CMK (cell line): ENCODE measurements at places on chromosomes 4 and X.

- DNase-seq, result no peak
These were observed 167.3 kb downstream of the SLIT2 start for GRCh38 chr4:20418861-20419451.

DNA sequence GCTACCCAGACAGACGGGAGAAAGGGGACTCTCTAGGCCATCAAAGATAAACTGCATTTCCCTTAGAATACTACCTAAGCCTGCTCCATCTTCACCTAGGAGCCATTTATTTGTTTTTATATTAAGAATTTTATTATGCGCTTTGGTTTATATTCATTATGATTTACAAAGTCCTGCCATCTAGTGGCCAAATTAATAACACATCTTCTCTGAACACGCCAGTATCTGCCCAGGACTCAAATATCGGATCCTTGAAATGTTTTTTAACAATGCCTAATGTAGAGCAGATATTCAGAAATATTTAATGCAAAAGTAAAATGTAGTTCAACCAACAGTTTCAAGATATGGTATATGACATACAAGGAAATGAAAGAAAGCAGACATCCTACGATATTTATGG is 20.8 kb upstream of the PRPS2 start:
- DNase-seq, result no peak

GRCh38 chrX:106692425-106693065 is 34.0 kb upstream of the RNF128 start:
- no peak for DNase-seq

DNA sequence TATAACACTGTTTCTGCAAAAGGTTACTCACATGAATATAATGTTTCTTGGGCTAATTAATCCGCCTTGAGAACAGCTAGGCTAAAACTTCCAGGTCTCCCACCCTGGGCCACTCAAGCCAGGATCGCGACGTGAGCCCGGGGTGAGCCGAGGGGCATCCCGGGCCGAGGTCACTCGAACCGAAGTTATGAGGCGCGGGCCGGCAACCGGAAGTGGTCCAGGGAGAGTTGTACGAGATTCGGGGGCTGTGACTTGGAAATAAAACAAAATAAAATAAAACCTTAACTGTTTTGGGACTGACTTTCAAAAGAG is 317 bp downstream of the CMC4 start:
- DNase-seq, result no peak

- DNase-seq, result no peak
These were observed 20.3 kb downstream of the MEPE start for GRCh38 chr4:87853108-87853507.

DNA sequence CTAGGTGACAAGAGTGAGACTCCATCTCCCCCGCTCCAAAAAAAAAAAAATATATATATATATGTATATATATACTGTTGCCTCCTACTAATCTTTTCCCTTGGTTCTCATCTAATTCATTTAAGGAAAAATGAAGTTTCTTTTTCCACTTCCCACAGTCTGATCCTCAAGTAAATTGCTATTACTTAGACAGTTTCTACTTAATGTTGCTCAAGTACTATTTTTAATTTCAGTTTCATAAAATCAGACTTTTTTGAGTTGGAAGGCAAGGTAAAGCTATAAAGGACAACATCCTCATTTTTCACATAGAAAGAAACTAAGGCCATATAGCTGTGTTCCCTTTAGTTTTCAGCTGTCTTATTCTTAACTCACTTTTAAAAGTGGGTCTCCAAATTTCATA is 5.8 kb downstream of the RXFP1 start:
- DNase-seq, result no peak

- no peak for DNase-seq
These were observed 17.0 kb downstream of the PRKG2 start for GRCh38 chr4:81197864-81198524.

DNA sequence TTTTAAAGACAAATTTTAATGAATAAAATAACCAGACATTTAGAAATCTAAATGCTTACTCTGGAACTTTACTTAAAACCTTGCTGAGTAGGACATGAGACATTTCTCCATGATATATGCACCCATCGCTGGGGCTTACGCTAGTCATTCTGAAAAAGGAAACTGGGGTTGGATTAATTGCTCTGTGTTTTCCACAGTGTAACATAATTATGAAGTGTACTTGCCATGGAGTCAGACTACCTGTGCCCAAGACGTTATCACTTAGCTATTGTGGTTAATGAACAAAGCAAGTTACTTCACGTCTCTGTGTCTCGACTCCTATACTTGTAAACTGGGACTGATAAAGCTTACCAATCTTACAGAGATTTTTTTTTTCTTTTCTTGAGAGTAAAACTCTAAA is 47.8 kb downstream of the SHISA3 start:
- DNase-seq, result no peak

- no peak for DNase-seq
These were observed 4.2 kb upstream of the TAB3 start for GRCh38 chrX:30893206-30893605.

DNA sequence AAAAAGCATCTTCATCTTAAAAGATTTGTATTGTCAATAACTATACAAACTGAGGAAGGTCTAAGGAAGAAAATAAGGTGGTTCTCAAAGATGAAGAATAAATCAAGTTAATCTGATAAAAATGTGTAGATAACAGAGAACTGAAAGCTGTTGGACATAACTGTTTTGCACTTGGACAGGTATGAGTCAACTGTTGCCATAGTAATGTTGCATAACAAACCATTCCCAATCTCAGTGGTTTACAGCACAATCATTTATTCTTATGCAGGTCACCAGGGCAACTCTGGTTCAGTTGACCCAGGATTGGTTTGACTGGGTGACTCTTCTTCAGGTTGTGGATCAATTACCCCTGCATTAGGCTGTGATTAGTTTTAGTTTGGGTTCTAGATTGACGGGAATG is 2197.7 kb downstream of the ARAP2 start:
- no peak for DNase-seq

- DNase-seq, result no peak
These were observed 21.2 kb upstream of the SLC7A11 start for GRCh38 chr4:138263247-138263816.

DNA sequence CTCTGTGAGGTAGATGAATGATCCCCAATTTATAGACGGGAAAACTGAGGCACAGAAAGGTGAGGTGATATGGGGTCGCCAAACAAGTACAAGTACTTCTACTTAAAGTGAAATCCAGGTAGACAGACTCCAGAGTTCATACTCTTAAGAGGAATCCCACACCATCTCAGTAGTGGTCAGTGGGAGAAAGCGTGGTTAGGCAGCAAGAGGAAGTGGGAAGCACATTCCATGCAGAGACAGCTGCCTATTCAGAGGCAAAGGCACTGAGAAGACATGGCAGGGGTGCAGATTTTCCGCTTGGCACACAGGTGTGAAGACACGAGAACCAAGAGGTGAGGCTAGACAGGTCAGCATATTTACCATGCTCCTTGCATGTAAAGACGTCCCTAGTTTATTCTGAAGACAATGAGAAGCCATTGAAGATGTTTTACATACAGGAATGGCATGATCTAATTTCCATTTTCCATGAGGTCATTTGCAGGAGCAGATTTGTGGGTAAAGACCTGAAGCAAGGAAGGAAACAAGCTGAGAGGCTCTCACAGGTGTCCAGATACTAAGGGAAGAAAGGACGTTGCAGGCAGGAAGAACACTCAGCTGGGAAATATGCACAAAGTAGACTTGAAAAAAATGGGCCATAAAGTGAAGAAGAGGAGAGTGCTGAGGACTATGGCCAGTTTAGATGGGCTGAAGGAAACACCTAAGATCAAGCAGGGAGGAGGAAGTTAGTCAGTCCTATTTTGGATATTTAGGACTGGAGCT is 17.3 kb upstream of the CLNK start:
- DNase-seq, result no peak

- no peak for DNase-seq
These were observed 37.2 kb upstream of the GRID2 start for GRCh38 chr4:92266521-92266920.

DNA sequence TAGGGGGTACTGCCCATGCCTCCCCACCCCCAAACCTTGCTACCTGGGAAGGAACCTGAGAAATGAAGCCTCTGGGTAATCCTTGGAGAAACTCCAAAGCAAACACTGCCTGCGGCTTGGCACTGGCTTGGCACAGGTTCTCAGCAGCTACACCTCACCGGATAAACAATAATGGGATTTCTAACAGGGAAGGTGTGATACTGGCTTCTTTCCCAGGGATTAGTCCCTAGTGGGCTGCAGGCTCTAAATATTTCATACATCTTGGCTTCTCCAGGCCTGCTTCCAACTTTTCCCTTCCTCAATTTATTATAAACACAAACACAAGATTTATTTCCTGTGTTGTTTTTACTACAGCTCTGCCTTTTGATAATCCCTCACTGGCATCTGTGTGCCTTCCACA is 12.5 kb downstream of the SEC24D start:
- DNase-seq, result no peak

GRCh38 chrX:17584248-17584681 is 153.0 kb upstream of the SCML1 start:
- DNase-seq, result no peak

DNA sequence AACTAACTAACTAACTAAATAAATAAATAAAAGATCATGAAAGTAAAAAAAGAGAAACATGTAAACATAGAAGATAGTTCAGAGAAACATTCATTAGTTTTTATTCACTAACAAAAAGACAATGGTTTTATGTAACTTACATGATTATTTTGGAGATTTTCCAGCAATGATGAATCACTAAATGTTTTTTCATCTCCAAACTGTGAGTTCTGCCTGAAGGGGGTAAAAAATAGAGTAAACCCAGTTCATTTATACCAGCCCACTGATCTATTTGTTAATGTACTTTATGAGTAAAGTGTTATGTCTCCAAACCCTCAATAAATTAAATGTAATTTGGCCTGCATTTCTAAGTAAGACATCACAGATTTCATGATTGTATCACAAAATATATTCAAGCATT is 101.1 kb downstream of the ATP8A1 start:
- DNase-seq, result no peak

DNA sequence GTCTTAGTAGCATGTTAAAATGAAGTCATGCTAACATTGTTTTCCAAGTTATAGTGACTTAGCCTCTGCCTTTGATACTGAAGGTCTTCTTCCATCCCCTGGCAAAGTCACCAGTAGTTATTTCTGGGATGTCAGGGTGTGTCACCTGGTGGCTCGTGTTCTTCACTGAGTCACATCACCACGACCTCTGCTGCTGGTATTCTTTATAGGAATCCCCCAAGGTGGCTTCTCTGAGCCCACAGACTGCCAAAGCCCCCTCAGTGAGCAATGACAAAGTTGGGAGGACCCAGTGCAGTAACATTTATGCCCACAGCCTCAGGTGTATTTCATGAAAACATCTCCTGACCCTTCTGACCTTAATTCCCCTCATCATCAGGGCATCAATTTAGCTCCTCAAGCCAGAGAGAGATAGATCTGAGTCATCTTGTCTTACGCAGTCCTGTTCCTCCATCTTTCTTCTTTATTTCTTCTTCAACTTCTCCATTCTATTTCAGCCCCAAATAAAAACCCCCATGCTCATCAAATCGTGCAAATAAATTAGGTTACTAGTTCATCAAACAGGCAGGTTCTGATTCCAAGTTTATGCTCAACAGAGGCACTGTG is 29.3 kb upstream of the GPRIN3 start:
- no peak for DNase-seq

GRCh38 chr4:180052629-180053028 is 2190.6 kb upstream of the TENM3 start:
- DNase-seq, result no peak

- no peak for DNase-seq
These were observed 499.5 kb downstream of the ANKRD50 start for GRCh38 chr4:124212815-124213630.

DNA sequence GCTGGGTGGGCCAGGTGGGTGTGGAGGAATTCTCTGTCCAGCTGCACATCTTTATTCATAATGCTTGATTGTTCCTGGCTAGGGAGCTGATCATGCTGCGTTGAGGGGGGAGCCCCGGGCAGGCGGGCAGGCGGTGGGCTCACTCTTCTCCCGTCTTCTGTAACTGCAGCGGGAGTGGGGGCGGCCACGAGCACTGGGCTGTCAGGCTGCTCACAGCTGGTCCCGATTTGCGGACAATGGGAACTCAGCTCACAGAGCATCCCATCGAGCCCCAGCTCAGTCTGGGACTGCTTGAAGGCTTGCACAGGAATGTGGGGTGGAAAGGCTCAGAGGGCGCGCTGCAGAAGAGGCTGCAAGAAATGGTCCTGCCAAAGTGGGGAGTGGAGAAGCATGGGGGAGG is 63.8 kb downstream of the EFNB1 start:
- no peak for DNase-seq

DNA sequence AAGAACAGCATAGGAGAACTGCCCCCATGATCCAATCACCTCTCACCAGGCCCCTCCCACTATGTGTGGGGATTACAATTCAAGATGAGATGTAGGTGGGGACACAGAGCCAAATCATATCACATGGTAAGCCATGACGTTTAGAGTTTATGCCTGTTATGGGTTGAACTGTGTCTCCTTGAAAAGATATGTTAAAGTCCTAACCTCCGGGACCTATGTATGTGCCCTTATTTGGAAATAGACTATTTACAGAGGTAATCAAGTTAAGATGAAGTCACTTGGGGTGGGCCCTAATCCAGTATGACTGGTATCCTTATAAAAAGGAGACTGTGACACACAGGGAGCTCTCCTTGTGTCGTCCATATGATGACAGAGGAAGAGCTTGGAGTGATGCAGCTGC is 25.2 kb upstream of the SLC2A9 start:
- no peak for DNase-seq

GRCh38 chrX:72421797-72422196 is 116.1 kb upstream of the CITED1 start:
- DNase-seq, result no peak

GRCh38 chrX:38220024-38220414 is 652 bp downstream of the SRPX start:
- DNase-seq, result no peak

GRCh38 chr4:121741751-121742150 is 23.2 kb downstream of the SMIM43 start:
- no peak for DNase-seq

GRCh38 chrX:10524578-10524977 is 95.8 kb downstream of the MID1 start:
- no peak for DNase-seq

DNA sequence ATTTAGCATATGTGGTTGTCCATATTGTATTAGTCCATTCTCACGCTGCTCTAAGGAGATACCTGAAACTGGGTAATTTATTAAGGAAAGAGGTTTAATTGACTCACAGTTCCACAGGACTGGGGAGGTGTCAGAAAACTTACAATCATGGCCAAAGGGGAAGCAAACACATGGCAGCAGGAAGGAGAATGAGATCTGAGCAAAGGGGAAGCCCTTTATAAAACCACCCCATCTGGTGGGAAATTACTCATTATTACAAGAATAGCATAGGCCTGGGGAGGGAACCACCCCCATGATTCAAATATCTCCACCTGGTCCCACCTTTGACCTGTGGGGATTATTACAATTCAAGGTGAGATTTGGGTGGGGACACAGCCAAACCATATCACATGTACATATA is 122.6 kb upstream of the ANK2 start:
- no peak for DNase-seq
